ENCODE measurements at places on chromosomes 16 and 17.

- no peak for DNase-seq
These were observed 123.3 kb downstream of the CDK5R1 start for GRCh38 chr17:32609884-32610650.

GRCh38 chr16:30867747-30868146 lies 26.1 kb downstream of the BCL7C start:
- DNase-seq = no peak

GRCh38 chr17:10052106-10052813 lies 146.1 kb downstream of the GAS7 start:
- no peak for DNase-seq

DNA sequence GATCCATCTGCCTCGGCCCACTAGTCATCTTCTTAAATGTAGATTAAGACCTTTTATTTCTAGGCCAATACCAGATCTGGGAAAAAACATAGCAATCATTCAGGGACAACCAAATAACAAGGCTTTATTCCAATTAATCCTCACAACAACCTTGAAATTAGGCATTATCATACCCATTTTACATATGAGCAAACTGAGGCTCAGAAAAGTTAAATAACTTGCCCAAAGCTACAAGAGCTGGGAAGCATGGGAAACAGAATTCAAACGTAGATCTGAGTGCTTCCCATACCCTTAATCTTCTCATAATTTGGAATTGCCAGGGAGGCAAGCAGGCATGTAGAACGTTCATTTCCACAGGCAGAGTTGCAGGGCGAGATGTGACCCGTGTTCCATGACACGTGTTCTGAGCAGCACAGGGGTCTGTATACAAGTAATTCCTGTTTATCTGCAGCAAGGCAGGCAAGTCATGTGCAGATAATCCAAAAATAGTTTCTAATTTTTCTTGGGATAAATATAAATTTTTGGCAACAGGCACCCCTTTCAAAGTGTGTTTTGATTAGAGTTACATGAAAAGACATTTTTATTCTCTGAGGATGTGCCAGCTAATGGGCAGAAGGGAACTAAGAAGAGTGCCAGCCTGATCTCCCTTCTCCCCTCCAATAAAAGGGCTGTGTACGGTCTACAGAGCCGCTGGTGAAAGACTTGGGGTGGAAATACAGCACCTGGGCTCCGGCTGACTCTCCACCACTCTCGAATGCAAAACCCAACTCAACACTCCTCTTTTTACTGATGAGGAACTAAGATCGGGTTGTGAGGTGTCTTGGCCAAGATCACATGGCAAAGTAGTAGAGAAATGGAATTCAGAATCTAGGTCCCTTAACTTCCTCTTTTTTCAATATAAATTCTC lies 27.7 kb upstream of the MYOCD start:
- DNase-seq = no peak

DNA sequence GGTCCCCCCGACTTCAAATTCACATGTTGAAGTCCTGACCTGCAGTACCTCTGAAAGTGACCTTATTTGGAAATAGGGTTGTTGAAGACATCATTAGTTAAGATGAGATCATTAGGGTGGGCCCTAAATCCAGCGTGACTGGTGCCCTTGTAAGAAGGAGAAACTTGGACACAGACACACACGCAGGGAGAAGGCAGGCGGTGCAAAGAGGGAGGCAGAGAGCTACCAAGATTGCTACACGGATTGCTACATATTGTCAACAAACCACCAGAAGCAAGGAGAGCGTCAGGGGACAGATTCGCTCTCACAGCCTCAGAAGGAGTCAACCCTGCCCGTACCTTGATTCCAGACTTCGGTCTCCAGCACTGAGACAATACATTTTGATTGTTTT lies 6.8 kb upstream of the WBP2 start:
- DNase-seq = no peak

DNA sequence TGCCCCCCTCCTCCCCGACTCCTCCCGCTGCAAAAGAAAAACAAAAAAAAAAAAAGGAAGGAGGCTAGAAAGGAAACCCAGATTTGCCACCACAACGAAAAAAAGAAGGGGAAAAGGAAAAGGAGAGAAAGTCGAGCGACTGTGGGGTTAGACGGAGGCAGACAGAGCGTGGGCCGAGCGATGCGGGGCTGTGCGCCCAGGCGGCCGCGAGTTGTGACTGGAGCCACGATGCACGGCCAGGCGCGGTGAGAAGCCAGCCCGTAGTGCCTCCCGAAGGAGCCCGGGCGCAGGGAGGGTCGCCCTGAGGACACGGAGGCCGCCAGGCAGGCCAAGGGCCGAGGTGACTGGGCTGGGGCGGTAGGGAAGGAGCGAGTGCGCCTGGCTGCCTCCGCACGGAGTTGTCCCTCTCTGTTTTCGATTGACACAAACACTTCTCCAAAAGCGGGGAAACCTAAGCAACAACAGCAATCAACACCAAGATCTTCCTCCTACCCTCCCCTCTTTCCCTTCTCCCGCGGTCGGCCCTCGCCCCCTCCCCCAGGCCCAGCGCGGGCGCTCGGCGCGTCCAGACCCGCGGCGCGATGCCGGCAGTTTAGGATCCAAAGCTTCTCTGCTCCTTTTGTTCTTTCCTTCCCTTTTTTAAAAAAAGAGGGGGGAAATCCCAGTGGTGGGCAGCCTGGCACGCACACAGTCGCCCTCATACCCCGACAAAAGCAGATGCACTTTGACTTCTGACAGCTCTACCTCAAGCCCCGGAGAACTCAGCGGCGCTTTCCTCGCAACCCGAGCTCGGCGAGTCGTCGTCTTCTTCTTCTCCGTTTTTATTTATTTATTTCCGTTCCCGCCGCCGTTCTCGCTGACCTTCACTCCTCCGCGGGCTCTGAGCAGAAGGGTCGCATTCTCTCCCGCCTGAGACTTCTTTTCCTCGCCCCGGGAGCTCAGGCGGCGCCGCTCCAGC lies at the start of gene LHX1:
Gene LHX1, plus strand, starts transcription at position 475 of the 958 bp plus-strand sequence. CDS start 723 bp downstream, outside the sequence.
- peak; percentile 39 for DNase-seq

DNA sequence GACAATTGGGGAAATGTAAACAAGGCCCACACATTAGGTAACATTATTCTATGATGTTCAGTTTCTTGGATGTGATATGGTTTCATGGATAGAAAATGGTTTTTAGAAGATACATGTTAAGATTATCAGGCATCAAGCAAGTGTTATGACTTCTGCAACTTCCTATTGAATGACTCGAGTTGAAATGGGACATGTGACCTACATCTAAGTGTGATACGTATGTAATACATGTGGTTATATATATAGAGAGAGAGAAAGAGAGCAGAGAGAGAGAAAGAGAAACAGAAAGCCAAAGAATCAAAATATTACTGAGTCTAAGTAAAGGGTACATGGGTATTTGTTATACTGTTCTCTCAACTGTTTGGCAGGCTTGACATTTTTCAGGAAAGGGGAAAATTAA lies 1.7 kb downstream of the TMEM170A start:
- DNase-seq = no peak

DNA sequence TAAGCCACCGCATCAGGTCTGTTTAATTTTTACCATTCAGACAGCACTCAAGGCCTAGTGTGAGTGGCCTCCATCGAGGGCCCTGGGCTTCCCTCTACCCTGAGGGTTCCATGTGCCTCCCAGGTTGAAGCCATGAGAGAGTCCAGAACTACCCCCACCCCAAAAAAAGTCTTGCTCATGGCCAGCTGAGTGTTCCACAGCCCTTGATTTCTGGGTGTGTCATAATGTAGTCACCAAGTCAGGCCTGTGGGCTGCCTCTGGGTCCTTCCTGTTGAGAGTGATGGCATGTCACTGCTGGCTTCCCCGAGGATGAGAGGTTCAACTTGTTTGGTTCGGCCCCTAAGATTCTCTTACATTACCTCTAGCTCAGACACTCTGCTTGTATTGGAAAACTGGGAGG lies 100.6 kb downstream of the PITPNC1 start:
- DNase-seq = peak; percentile 68

DNA sequence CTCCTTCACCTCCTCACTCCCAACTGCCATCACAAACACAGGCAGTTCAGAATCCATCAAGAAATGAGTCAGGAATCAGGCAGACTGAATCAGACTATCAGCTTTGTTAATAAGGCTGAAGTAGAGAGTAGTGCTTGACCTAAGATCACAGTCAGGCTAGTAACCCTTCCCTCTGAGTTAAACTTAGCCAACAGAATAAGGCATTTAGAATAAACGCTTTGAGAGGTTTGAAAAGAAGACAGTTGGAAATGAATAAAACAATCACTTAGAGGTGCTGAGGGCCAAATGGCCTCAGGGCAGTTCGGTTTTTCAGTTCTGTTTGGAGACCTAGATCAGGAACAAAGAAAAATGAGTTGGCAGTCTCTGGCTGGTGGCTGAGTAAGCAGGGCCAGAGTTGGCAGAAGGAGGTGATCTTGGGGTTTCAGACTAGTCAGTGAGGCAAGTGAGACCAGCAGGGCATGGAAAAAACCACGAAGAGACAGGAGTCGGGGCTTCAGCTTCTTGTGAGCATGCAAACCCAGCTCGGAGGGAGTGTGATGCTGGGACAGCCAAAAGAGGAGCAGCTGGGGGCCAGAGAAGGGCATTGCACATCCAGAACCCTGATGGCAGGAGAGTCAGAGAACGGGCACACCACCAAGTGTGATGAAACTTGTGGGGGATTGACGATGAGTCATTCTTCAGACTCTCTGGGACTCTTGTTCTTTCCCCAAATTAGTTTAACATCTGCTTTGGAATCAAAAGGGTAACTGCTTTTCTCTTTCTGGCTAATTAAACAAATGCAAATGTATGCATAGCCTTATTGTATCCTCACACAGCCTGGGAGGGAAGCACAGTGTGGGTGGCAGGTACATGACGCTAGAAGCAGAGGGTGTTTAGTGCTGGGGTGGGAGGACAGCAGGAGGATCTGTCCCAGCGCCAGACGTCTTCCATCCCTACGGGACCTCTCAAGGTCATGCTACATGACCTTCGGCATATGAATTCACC lies 54.8 kb downstream of the SPECC1 start:
- peak; percentile 54 for DNase-seq

DNA sequence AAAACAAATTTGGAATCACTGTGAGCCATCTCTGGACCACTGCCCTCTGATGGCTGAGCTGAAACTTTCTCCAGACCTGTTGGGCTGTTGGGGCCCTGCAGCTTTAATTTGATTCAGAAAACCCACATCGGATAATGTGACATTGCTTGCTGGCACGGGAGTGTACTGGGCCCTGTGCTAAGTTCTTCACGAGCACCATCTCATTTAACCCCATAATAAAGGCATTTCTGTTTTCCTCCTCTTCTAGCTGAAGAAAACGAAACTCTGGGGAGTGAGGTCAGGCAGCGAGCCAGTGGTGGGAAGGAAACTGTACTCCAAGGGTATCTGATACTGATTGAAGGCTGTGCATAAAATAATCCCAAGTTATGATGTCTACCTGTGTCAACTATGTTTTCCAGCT lies 34.5 kb upstream of the TNRC6A start:
- no peak for DNase-seq

DNA sequence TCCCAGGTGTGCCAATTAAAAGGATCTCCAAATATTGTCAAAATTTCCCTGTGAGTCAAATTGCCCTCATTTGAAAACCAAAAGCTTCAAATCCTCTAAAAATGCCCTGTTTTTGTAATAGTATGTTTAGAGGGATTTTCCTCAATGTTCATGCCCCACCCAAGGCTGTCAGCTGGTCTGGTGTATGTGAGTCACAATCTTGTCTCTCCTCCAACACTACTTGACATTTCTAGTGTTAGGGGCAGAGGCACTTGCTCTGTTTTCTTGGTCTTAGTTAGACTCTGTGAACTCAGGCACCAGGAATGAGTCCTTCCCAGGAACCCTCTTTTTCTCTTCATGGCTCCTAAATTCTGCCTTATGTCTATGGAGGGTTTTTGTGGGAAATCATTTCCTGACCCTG lies 634.8 kb downstream of the KCNJ2 start:
- DNase-seq = no peak

- no peak for DNase-seq
These were observed 255.5 kb upstream of the N4BP1 start for GRCh38 chr16:48865520-48865919.

- no peak for DNase-seq
These were observed 1.8 kb downstream of the UNC13D start for GRCh38 chr17:75842411-75842810.

All from stimulated activated CD8-positive, alpha-beta memory T cell treated with anti-CD3 and anti-CD28 coated beads, Interleukin-4, amount 100 ng/mL, for 48 hours (primary cell).